ENCODE measurements at places on chromosomes 16 and 17. TPM values are rescaled to one million over a fixed set of nuclear protein-coding genes. Genes with fewer than 3 reads are reported as not detected.

CBFA2T3 gene
- total RNA-seq: 0.56 TPM

TAT gene
- 0.02 TPM for total RNA-seq

PRDM7 gene
- not detected for total RNA-seq

GP1BA gene
- total RNA-seq: not detected

HOXB8 gene
- 7.2 TPM for total RNA-seq

ZNF668 gene
- total RNA-seq: 15.2 TPM

SEC14L5 gene
- total RNA-seq: 0.04 TPM

KRT33B gene
- not detected for total RNA-seq

KRT34 gene
- 0.32 TPM for total RNA-seq

OR3A3 gene
- total RNA-seq: not detected

Measured in A549 treated with CORT108297 at 1 μM for 4 hours (cell line).